ENCODE measurements at places on chromosomes 4 and X.

DNA sequence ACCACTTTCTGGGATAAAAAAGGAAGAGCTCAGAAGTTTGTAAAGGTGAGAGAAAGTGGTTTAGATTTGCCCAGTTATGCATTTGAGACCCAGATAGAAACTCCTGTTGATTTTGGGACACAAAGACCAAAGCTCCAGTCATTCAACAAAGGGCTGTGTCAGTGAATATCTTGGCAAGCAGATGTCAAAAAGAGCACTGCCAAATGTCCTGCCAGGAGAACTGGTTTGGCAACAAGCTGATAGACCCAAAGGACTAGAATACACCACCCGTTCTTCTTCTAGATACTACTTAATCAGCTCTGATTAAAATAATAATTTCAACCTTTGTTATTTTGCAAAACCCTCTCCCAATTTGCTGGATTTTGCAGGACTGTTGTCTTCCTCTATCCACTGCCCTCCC is 121.4 kb downstream of the NHS start:
- no peak overlapping the region for H3K27ac ChIP-seq
- DNase-seq, result no peak
- no peak overlapping the region for H3K4me3 ChIP-seq
- no peaks in the 10 kb centered on the region for H3K36me3 ChIP-seq

GRCh38 chr4:149029056-149029651 is 586.9 kb upstream of the NR3C2 start:
- no peaks in the 10 kb centered on the region for H3K36me3 ChIP-seq
- no peak for DNase-seq
- H3K4me3 ChIP-seq, result no peak overlapping the region
- no peak overlapping the region for H3K27ac ChIP-seq
- no peaks in the 10 kb centered on the region for H3K4me1 ChIP-seq

DNA sequence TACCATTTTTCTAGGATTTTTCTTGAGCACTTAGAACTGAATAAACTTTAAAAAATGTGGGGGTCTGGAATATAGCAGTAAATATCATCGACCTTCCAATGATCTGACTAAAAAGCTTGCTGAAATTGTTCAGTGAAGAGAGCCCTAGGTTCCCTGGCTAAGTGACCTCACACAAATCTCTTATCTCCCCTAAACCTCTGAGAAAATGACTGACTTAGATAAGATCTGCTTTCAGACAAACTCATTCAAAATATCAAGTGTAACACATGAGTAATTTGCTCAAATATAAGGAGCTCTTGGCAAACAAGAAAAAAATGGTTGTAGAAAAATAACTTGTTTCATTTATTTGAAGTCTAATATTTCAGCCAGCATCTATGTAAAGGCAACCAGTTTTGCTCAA is 441.7 kb upstream of the SLIT2 start:
- H3K36me3 ChIP-seq, result no peaks in the 10 kb centered on the region
- no peak overlapping the region for H3K27ac ChIP-seq
- DNase-seq, result no peak
- H3K27me3 ChIP-seq, result no peaks in the 10 kb centered on the region
- H3K4me1 ChIP-seq, result no peaks in the 10 kb centered on the region
- H3K4me3 ChIP-seq, result no peak overlapping the region

GRCh38 chrX:103699243-103699642 is 11.5 kb upstream of the TMEM31 start:
- no peak overlapping the region for H3K4me3 ChIP-seq
- no peaks in the 10 kb centered on the region for H3K4me1 ChIP-seq
- no peak for DNase-seq
- H3K27ac ChIP-seq, result no peak overlapping the region
- no peaks in the 10 kb centered on the region for H3K27me3 ChIP-seq
- H3K36me3 ChIP-seq, result no peaks in the 10 kb centered on the region

GRCh38 chr4:169420291-169420690 is 149.5 kb upstream of the SH3RF1 start:
- H3K4me3 ChIP-seq, result no peak overlapping the region
- H3K36me3 ChIP-seq, result peaks cover 3% of the 10 kb centered on the region
- H3K27ac ChIP-seq, result no peak overlapping the region
- no peaks in the 10 kb centered on the region for H3K4me1 ChIP-seq

- H3K4me3 ChIP-seq, result no peak overlapping the region
- DNase-seq, result no peak
- H3K36me3 ChIP-seq, result no peaks in the 10 kb centered on the region
- H3K27ac ChIP-seq, result no peak overlapping the region
Observed at GRCh38 chr4:112190684-112191083, 40.9 kb upstream of the AP1AR start.

- no peak for DNase-seq
- no peak overlapping the region for H3K27ac ChIP-seq
- no peaks in the 10 kb centered on the region for H3K27me3 ChIP-seq
- H3K4me3 ChIP-seq, result no peak overlapping the region
- H3K4me1 ChIP-seq, result no peaks in the 10 kb centered on the region
Observed at GRCh38 chr4:84547211-84547610, 35.7 kb upstream of the CDS1 start.

DNA sequence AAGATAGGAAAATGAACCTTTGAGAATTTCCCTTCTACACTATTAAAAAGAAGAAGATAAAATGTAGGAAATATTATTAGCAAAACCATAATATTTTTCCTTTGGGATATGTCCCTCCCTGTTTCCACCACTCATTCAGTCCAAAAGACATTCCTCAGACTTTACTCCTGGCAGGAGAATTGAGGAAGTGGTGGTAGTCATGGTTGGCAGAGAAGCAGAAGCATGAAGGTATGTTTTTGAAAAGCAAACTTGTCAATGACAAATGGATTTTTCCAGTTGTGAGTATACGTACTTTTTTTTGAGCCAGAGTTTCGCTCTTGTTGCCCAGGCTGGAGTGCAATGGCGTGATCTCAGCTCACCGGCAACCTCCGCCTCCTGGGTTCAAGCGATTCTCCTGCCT is 13.7 kb downstream of the STAG2 start:
- H3K4me1 ChIP-seq, result peaks cover 10% of the 10 kb centered on the region
- peaks cover 2% of the 10 kb centered on the region for H3K27me3 ChIP-seq
- no peak for DNase-seq
- no peak overlapping the region for H3K27ac ChIP-seq

- DNase-seq, result no peak
- no peaks in the 10 kb centered on the region for H3K4me1 ChIP-seq
- no peaks in the 10 kb centered on the region for H3K36me3 ChIP-seq
- H3K27me3 ChIP-seq, result no peaks in the 10 kb centered on the region
- H3K4me3 ChIP-seq, result no peak overlapping the region
- H3K27ac ChIP-seq, result no peak overlapping the region
Observed at GRCh38 chr4:158459085-158459820, 62.4 kb upstream of the RXFP1 start.

Data from glutamatergic neuron (in vitro differentiated cells).